T-helper 22 cell (primary cell): ENCODE measurements at places on chromosomes 5 and 9.

DNA sequence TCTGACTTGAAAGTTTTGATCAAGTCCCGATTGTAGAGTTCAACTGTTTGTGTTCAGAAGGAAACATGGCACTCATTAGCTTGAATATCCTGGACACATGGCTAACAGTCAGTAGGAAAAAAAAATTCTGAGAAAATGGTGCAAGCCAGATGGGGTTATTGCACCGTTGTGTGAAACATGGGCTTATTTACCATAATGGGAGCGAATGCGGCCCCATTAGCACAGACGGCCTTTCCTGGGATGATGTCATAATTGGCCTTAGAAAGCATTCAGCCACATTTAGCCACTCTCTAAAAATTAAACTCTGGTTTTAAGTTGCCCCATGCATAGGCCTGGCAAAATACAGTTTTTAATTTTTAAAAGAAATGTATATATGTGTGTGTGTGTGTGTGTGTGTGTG lies 112.1 kb downstream of the IRX2 start:
- no peak for DNase-seq

GRCh38 chr5:66138637-66139317 lies 5.3 kb upstream of the SREK1 start:
- no peak for DNase-seq

DNA sequence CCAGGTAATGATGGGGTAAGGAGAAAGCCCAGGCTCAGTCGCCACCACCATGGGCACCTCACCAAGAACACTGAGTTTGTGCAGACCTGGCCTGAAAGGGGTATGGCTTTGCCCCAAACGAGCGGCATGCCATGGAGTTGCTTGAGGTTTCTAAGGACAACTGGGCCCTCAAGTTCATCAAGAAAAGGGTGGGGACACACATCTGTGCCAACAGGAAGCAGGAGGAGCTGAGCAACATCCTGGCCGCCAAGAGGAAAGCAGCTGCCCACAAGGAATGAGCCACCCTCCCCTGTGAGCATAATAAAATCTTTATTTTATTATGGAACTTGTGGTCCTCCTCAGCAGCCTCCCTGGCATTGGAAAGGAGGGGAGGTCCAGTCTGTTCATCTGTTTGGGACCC lies 23.8 kb downstream of the CD14 start:
- no peak for DNase-seq

DNA sequence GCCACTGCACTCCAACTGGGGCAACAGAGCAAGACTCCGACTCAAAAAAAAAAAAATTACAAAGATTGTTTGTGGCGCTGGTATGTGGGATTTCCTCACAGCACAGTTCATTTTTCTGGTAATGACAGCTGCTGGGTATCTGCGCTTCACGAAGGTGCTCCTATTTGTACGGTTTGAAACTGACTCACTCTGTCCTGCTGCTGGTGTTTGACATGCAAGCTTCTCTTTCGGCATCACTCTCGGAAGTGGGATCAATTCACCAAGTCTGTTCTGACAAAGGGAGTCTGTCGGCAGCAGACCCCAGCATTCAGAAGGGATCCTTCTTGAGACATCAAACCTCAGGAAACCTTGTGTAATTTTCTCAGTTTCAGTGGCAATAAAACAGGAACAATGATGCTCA lies 26.3 kb downstream of the MAML1 start:
- no peak for DNase-seq

DNA sequence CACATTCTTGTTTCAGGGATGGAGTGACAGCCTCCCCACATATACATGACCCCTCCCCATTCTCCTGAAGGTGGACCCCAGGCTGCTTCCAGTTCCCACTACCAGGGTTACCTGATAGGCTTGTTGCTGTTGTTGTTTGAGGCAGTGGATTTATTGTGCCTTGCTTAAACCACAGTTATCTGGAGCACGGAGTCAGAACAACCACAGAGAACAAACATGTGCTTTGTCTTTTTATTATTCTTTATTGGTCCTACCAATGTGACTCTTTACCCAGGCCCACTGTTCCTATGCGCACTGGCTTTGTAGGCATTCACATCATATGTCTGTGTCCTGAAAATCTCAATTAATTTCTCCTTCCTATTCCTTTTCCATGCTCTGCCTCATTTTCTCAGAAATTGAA lies 41.2 kb upstream of the IPPK start:
- no peak for DNase-seq

GRCh38 chr9:124881138-124881743 lies 19.3 kb downstream of the ARPC5L start:
- DNase-seq = no peak

DNA sequence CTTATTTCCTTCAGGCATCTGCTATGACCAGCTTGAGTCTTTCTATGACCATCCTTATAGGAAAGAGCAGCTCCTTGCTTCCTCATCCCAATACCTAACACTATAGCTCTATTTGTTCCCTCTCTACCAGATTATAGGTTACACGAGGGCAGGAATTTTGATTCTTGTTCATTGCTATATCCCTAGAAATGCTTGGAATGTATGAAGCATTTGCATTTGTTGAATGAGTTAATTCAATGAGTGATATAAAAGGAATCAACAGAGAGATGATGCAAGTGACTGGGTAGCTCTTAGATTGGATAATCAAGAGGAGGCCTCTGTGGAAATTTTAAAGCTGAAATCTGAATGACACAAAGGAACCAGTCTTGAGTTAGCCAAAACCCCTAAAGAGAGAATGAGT lies 13.9 kb downstream of the ZCCHC9 start:
- no peak for DNase-seq

DNA sequence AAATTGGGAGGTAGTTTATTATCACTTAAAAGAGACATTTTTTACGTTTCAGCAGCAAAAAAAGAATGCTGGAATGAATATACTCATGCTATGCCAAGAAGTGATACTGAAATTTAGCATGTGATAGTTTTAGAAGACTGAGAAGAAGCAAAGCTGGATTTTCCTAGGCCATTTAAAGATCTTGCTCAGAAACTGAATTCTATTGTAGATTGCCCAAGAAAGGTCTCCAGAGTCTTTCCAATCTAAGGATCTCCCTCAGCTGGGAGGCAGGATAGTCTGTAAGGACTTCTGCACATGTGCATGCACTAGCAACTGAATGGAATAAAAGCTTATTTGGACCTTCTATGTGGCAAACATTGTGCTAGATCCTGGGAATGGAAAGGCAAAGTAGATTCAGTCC lies 334.5 kb downstream of the DTWD2 start:
- no peak for DNase-seq

DNA sequence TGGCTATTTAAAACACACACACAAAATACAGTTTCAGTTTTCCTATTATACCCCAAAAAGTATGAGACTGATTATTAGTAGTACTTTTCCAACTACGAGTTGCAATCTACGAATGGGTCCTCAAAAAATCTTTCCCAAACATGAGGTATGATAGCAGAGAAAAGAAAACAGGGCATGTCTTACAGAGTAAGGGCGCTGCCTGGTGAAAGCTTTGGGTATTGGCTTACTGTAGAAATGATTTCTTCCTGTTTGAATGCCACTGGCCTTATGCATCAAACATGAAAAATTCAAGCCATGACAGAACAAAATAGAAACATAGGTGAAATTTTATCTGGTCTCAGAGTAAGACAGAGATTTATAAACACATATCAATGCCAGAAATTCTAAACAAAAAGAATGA lies 448.0 kb downstream of the SPOCK1 start:
- DNase-seq = no peak

DNA sequence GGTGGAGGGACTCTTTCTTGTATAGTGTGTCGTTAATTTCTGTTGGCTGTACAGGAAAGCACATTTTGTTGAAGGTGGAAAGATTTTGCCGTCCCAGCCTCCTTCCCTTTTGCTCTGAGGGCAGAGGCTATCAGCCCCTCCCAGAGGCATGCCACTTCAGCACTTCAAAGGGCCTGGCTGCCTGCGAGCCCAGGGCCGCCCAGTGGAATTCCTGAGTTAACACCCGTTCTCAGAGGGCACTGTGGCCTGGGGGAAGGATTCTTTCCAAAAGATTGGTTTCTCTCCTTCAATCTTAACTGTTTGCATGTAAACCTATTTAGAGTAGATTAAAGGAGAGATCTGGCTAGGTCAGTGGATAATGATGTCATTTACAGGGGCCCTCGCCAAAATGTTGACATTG lies 238.6 kb downstream of the FANCC start:
- no peak for DNase-seq

- no peak for DNase-seq
Measured at GRCh38 chr5:139635606-139636206, 12.4 kb upstream of the CXXC5 start.

DNA sequence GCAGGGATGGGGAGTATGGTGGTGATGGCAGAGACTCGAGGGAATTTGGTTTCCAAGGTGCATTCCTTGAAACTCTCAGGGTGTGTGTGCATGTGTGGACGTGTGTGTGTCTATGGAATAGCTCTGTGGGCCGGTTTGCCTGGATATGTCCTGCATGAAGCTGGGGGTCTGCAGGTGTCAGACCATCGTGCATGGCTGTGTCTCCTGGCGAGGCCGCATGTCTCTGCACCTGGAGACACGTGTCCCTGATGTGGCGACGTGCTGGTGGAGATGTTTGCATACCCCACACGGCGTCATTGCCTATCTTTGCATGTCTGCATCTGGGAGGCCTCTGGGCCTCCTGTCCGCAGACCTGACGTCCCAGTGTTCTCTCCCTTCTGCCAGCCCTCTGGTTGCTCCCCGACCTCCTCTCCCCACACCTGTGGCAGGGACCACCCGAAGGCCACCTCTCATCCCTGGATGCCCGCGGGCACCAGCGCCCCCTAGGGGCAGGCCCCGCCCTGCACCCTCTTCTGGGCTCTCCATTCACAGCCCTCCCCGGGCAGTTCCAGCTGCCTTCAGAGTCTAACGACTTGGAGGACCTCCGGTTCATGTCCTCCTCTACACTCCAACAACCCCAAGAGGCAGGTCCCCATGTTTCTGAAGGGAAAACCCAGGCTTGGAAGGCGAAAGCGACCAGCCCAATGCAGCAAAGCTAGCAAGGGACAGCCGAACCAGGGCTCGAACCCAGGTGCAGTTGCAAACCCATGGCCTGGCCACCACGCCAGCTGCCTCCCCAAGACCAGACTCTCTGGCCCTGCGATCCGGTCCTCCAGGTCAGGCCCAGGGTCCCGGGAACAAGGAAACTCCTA lies 88.6 kb downstream of the LMX1B start:
- no peak for DNase-seq

GRCh38 chr5:160199410-160199911 lies 29.8 kb upstream of the FABP6 start:
- peak; percentile 18 for DNase-seq

DNA sequence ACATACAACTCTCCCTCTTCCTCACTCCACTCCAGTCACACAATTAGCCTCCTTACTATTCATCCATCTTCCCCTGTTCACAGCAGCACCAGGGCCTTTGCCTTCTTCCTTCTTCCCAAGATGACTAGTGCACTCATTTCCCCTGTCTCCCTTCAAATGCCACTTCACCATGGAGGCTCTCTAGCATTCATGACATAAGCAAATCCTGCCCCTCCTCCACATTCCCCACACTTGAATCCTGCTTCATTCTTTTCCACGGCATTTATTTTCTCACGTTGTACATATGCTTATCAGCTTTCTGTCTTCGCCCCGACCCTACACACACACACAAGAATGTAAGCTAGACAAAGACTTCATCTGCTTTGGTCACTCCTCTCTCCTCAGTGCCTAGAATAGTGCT lies 133.3 kb downstream of the CDK5RAP2 start:
- no peak for DNase-seq

- DNase-seq = no peak
Measured at GRCh38 chr9:3956081-3956671, 343.7 kb downstream of the GLIS3 start.

DNA sequence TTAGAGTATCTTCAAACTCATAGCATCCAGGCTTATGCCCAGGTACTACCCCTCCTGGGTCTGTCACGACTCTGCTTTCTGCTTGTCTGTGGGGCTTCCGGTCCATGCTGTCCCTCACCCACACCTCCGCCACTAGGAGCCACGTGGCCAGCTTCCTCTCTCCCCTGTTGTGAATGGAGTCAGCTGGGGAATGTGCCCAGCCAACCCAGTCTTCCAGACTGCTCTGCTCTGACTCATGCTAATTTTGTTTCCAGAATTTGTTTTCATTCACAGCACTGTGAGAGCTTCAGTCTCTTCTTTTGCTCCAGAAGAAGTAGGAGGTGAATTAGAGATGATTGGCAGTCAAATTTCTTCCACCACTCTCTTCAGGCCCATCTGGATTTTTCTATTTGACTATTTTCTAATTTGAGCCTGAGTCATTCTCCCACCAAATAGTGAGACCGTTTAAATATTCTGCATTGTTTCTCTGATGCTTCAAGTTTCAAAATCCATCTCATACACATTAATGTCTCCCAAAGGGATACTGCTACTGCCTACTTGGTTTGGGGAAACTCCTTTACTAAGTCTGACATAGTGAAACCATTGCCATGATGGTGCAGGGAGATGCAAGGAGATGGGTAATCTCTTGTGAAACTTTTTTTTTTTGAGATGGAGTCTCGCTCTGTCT lies 424.1 kb upstream of the KIF2A start:
- no peak for DNase-seq

- no peak for DNase-seq
Measured at GRCh38 chr9:76267284-76267652, 127.0 kb downstream of the RFK start.

GRCh38 chr5:113719549-113719948 lies 206.1 kb downstream of the YTHDC2 start:
- DNase-seq = no peak

- no peak for DNase-seq
Measured at GRCh38 chr9:10649076-10649475, 36.3 kb upstream of the PTPRD start.

- no peak for DNase-seq
Measured at GRCh38 chr5:136909906-136910305, 544.6 kb upstream of the TRPC7 start.

DNA sequence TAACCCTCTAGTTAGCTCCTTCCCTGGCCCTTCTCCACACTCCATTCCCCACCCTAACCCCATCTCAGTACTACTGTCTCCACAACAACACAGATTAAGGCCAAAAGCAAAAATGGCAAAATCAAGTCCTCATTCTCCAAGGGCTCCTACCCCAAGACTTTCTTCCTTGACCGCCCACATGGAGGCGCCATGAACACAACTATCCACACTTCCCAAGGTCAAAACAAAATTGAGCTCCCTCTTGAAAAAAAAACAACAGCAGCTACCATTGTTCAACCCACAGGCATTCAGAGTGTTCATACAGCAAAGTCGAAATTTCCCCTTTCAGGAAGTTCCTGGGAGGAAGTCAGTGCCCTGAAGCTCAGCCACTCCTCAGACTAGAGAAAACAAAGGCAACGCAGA lies 54.4 kb downstream of the GNAQ start:
- peak; percentile 7 for DNase-seq

DNA sequence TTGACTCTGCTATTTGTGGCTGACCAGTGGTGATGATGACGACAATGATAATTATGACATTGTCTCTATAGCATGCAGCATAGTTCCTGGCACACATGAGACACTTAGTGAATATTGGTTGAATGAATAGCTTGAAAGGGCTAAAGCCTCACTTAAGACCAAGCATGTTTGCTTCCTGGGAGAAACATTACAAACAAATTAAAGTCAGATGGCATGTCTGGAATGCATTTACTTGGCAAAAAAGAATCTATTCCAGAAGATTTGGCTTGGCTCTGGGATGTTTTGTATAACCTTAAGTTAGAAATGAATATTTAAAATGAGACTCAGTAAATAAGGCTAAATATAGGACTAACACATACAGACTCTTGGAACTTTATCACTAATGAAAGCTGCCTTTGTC lies 21.6 kb downstream of the GAS1 start:
- no peak for DNase-seq
